ENCODE measurements at places on chromosomes 1 and 21.

DNA sequence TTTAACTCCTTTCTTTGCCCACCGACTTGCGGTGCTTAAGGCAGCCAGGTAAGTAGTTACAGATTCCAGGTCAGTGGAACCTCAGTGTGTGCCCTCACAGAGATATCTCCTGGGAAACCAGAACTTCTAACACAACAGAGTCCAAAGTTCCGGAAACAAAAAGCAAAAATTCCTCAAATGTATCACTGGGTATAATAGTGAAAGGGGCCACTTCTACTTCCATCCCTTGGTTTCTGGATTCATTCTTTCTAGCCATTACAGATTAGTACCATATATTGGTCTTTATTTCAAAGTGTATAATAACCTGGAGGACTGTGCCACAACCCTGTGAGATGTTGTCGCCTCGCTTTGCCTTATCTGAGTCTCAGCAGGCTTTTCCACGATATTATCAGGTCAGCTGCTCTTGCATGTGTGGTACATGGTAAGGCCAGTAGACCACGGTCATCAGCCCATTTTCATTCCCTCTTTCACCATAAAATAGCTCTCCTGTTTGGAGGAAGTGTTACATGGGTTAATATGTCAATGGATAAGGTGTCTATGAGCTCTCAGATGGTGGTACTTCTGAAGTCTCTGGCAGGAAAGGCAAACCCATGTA is 14.9 kb upstream of the VASH2 start:
- no peaks in the 10 kb centered on the region for H3K36me3 ChIP-seq
- H3K4me3 ChIP-seq: no peak overlapping the region
- no peaks in the 10 kb centered on the region for H3K27me3 ChIP-seq
- H3K27ac ChIP-seq: no peak overlapping the region
- no peak for DNase-seq

DNA sequence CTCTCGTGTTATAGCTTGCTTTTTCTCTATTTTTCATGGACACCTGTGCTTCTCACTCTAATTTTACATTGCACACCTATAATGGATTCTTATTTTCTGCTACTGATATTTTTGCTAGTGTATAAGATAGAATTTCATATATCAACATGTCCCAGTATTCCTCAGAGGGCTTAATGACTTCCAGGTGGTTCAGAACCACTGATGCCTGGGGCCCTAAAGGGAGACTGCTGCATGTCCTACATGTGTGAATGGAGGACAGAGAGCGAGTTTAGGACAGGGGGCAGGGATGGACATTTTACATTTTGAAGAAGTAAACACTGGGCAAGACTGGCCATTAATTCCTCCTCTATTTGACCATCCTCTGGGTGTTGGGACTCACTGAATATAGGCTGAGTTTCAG is 100.6 kb downstream of the DISC1 start:
- no peak overlapping the region for H3K4me3 ChIP-seq
- no peaks in the 10 kb centered on the region for H3K27me3 ChIP-seq
- no peak for DNase-seq
- H3K4me1 ChIP-seq: peaks cover 5% of the 10 kb centered on the region
- H3K36me3 ChIP-seq: no peaks in the 10 kb centered on the region
- H3K27ac ChIP-seq: no peak overlapping the region

DNA sequence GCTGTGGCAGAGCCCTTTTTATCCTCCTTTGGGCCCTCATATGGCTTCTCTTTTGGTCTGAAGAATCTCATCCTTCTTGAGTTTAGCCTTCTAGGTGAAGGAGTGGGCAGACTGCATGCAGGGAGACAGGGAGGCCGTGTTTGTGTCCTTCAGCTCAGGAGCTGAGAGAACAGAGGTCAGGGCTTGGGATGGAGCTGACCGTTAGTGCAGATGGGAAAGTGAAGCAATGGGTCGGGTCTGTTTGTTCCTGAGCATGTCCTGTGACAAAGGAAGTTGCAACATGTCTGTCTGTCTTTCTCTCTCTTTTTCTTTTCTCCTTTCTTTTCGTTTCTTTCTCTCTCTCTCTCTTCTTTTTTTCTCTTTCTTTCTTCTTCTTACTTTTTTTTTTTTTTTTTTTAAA is 14.9 kb downstream of the MAPKAPK2 start:
- DNase-seq: no peak
- no peaks in the 10 kb centered on the region for H3K36me3 ChIP-seq
- H3K4me3 ChIP-seq: no peak overlapping the region
- no peaks in the 10 kb centered on the region for H3K27me3 ChIP-seq
- peaks cover 16% of the 10 kb centered on the region for H3K4me1 ChIP-seq

DNA sequence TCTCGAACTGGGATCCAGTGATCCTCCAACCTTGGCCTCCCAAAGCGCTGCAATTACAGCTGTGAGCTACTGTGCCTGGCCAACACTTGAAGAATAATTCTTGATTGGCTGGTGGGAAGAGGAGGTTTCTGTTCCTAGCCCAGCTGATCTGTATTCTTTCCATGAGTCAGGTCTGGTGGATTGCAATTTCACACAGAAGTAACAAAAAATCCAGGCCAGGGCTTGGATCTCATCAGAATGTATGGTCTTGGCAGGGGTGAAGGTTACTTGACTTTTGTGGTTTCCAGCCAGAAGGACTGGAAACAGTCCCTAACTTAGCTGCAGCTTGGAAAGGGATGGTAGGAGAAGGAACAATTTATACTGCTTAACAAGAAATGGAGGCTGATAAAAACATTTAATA is 5.1 kb upstream of the HP1BP3 start:
- H3K4me1 ChIP-seq: peaks cover 7% of the 10 kb centered on the region
- H3K27me3 ChIP-seq: no peaks in the 10 kb centered on the region
- H3K36me3 ChIP-seq: no peaks in the 10 kb centered on the region
- no peak overlapping the region for H3K4me3 ChIP-seq
- no peak for DNase-seq

DNA sequence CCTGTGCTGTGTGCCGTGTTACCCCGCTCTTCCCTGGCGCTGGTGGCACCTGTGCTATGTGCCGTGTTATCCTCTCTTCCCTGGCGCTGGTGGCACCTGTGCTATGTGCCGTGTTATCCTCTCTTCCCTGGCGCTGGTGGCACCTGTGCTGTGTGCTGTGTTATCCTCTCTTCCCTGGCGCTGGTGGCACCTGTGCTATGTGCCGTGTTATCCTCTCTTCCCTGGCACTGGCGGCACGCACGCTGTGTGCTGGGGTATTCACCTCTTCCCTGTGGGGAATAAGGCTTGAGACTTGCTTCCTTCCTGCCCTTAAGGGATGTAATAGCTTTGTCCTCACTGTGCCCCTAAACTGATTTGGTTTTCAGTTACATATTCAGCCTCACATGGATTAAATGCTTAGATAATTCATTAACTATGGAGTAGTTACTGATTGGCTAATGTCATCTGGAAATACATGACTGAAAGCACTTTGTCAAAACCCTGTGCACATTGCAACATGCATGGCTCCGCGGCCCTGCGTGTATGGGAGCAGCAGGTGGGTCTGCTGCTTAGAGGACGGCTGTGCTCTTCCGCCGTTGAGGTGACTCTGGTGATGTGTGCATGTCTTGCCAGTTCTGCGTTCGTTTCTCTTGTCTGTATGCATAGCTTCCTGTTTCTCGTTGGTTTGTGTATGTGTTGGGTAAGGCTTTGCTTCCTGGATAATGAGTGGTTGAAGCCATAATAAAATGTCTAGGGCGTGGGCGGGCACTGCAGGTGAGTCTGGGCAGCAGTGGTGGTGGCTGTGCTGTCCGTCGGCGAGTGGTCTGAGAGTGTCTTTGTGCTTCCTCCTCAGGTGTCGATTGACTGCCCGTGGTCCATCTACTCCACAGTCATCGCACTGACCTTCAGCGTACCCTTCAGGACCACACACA is 17.9 kb upstream of the PWP2 start:
- H3K27me3 ChIP-seq: no peaks in the 10 kb centered on the region
- H3K27ac ChIP-seq: no peak overlapping the region
- H3K36me3 ChIP-seq: peaks cover 54% of the 10 kb centered on the region
- H3K4me3 ChIP-seq: no peak overlapping the region

- H3K4me3 ChIP-seq: peak overlapping the region; percentile 82
- H3K36me3 ChIP-seq: no peaks in the 10 kb centered on the region
- peak; percentile 35 for DNase-seq
Measured at GRCh38 chr1:1157426-1157913, 16.2 kb upstream of the TTLL10 start.
